Activated T-helper 1 cell treated with anti-CD3 and anti-CD28 coated beads, Interleukin-2, amount 50 U/mL, for 16 hours (primary cell): ENCODE measurements at places on chromosomes 2 and 18.

- no peak for DNase-seq
These were observed 93.4 kb upstream of the TGIF1 start for GRCh38 chr18:3356614-3357013.

DNA sequence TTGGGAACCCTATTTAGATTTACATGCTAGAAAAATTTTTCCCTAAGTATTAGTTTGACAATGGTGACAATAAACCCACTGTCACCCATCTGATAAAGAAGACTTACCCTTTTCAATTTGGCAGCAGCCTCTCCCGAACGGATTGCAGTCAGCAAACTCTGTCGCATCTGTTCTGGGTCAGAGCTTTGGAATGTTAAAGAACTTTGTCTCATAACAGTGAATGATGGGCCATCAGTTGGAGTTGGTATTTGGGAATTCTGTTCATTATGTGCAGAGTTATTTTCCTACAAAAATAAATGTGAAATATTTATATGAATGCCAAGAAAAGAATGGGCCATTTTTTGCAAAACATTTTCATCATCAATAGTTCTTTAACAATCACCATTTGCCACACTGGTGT is 70.8 kb upstream of the GRB14 start:
- no peak for DNase-seq

DNA sequence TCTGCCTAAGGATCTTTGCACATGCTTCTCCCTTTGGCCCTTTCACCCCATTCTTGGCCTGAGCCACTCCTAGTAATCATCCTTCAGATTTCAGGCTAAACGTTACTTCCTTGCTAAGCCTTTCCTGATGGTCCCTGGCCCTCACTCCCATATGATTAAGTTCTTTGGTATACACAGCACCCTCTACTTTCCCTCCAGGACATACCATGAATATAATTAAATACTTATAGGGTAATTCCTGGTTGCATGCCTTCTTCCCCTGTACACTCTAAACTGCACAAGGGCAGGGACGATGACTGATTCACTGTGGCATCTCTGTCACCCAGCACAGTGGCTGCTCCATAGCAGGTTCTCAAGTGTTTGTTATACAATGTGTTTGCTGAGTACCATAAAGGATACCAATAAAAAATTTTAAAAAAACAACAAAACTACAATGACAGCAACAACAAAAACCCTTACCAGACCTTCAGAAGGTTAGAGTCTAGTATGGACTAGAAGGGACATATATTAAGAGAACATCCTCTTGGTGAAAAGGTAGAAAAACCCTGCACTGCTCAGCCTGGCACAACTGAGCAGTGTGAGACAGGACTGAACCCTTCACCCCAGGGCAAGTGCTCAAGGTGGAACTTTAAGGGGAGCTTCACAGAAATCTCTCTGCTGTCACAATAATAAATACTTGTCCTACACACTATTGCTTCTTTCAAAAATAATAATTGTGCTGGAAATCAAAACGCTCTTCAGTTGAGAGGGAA is 76.2 kb downstream of the AAK1 start:
- DNase-seq: no peak

DNA sequence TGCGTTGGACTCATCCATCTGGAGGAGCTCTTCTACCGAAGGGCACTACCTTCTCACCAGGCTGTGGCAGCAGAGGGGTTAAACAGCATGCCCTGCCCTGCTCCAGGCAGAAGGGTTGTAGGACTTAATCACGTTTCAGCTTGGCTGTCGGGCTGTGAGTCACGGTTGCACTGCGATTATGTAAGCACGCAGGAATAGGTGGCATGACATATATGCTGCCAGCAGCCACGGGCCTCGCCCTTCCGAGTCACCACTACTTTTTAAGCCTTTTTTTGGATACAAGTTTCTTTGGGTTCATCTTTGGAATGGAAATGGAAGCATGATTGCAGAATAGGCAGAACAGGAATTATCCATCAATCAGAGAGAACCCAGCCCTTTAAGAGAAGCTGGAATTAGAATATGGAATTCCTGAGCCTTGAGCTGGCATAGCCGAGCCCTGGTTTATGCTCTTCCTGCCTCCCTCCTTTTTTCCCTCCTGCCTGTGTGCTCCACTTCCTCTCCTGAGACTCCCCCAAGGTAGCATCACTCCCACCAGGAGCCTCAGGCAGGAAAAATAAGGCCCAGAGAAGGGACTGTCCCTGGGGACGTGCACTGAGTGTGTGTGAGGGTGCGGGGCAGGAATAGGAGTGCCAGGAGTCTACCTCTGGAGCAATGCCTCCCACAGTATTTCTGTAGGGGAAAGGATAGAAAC is 86.8 kb downstream of the SEMA4F start:
- no peak for DNase-seq

DNA sequence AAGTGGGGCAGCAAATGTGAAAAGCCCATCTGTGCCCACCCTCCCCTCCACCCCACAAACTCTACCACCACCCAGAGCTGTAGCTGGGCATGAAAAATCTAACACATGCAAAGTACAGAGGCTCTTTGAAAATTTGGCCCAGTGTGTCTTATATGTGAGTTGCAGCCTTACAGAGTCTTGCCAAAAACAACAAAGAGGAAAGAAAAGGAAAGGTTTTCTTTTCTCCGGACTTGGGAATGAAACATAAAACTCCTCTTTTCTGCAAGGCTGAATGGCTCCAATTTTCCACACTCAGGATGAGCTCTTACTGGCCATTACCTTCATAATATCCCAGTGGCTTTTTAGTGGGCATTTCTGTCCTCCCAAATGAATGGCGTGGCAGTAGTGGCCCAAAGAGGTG is 27.9 kb upstream of the POU3F3 start:
- DNase-seq: no peak

DNA sequence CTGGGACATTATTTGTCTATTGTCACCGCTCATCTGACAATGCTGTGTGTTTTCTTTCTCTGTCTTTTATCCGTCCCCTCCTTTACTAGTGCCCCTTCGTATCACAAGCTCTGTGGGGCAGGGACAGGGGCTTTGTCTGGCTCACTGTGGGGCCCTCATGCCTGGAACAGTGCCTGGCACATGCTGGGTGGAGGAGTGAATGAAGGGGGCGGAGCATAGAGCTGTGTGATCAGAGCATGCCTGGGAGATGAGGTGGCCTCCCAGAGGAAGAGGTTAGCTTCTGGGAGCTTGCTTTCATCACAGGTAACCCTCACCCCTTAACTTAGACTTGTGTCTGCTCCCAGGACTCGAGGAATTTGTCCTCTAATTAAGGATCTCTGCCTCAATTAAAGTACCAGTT is 16.4 kb downstream of the MTCL1 start:
- DNase-seq: no peak

GRCh38 chr2:8030573-8031303 is 651.1 kb upstream of the ID2 start:
- no peak for DNase-seq

GRCh38 chr18:27608174-27608573 is 423.1 kb upstream of the CHST9 start:
- DNase-seq: no peak

GRCh38 chr2:237101118-237101979 is 15.7 kb downstream of the COPS8 start:
- no peak for DNase-seq

DNA sequence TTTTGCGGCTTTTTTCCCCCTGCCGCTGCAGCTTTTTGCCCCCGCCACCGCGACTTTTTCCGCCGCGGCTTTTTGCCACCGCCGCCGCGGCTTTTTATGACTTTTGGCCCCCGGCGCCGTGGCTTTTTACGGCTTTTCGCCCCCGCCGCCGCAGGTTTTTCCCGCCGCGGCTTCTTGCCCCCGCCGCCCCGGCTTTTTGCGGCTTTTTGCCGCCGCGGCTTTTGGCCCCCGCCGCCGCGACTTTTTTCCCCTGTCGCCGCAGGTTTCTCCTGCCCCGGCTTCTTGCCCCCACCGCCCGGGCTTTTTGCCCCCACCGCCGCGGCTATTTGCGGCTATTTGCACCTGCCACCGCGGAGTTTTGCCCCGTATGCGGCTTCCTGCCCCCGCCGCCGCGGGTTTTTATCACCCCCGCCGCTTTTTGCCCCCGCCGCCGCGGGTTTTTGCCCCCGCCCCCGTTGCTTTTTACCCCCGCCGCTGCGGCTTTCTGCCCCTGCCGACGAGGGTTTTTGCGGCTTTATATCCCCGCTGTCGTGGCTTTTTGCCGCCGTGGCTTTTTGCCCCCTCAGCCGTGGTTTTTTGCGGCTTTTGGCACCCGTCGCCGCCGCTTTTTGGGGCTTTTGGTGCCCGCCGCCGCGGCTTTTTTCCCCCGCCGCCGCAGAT is 2750.9 kb downstream of the RPIA start:
- no peak for DNase-seq

DNA sequence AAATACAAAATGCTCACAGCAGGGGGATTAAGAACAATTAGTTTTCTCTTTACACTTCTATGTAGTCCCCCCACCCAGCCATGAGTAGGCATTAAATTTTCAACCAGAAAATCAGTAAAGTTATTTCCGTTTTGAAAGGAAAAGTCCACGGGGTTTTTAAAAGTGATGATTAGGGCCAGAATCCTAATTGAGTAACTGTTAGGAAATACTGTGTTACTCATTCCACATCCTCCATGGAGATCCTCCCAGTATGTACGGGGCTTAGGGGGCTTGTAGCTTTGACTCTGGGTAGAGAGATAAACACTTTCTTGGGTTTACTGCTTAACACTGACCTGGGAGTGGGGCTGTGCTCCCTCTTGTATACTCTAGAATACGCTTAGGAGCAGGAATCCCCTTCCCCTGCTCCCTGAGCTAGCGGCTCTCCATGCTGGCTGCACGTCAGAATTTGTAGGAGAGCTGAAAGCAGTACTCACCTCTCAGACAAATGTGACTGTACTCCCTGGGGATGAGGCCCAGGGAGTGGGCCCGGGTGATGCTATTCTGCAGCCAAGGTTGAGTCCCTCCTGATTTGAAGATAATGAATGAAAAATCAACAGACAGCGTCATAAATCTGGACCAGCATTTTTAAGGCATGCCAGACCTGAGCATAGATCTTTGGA is 100.5 kb downstream of the SLC4A3 start:
- no peak for DNase-seq

DNA sequence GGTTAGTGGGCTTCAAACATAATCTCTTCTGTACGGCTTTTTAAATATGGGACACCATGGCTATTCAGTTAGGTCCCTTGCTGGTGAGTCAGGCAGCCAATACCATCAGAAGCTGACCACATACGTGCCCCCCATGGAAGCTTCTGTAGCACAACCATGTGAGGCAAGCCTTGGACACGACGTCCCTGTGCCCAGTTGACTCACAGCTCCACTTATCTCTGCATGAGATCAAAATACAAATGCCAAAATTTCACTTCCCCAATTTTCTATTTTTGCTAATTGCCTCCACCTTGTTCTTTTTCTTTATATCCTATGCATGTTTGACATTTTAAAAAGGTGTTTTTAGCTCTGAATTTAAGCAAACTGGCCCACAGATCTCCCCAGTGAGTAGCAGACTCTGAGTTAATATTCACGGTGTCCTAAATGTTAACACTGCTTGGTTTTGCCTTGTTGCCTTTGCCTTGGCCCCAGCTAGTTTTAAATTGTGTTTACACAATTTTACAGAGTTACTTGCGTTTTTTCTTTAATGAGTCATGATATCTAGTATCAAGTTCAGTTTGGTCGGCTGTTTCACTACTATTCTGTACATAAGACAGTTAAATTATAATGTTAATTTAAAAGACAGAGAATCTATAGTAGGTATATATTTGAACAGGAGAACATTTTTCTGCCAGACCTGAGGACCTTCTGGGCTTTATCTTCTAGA is 77.5 kb downstream of the CDCA7 start:
- no peak for DNase-seq

- no peak for DNase-seq
These were observed 92.0 kb downstream of the SPP2 start for GRCh38 chr2:234142530-234142929.

DNA sequence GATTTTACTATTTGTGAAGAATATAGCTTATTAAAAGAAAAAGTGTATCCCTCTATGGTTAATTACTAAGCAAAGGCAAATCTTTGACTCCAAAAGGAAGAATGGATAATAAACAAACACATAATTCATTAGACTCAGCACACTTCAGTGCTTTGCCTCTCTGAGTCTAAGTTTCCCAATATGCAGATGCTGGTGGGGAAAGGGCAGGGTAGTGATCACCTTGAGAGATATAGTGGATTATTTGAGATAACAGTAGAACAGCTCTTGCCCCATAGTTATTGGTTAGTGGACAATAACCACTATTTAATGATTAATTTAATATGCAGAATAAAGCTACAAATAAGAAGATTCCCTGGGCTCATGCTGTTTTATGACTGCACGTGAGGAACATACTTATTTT is 98.2 kb upstream of the SLC8A1 start:
- no peak for DNase-seq

- no peak for DNase-seq
These were observed 6.5 kb downstream of the PIAS2 start for GRCh38 chr18:46910856-46911255.

DNA sequence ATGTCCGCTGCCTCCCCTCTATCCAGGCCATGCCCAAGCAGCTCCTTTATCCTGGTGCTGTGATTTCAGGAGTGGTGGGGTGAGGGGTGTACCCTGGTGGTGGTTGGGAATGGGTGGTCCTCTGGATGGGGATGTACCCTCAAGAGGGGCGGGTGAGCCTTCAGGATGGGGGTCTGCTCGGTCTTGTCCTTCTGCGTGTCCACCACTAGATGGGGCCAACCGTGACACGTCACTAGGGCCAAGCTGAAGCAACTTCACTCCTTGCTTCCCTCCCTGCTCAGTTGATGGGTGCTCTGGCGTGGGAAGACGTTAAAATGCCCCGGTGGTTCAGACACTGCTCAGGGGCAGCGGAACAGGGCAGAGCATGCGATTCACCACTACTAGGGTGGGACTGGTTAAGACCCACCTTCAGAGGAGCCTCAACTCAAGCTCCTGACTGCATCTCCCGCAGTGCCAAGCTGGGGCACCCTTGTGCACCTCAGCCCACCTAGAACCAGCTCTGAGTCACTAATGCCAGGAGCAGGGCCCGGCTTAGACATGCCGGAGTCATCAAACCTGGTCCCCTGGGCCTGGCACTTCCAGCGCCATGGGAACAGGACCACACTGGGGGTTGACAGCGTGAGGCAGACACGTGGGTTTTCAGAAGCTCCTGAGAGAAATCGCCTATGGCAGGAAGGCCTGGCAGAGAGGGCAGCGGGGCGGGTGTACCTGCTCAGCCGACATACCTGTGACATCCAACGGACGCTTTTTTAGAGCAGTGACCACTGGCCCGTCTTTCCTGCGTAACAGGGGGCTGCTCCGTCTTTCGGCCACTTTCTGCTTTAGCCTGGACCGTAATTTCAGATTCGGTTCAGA is 256.7 kb downstream of the HDAC4 start:
- no peak for DNase-seq

GRCh38 chr2:72082021-72082601 is 65.6 kb downstream of the CYP26B1 start:
- no peak for DNase-seq

- DNase-seq: no peak
These were observed 373.6 kb downstream of the NYAP2 start for GRCh38 chr2:225773148-225773547.
